ENCODE measurements at places on chromosomes 7 and 10.

- DNase-seq: no peak
Measured at GRCh38 chr10:75408911-75409885, 7.6 kb upstream of the ZNF503 start.

DNA sequence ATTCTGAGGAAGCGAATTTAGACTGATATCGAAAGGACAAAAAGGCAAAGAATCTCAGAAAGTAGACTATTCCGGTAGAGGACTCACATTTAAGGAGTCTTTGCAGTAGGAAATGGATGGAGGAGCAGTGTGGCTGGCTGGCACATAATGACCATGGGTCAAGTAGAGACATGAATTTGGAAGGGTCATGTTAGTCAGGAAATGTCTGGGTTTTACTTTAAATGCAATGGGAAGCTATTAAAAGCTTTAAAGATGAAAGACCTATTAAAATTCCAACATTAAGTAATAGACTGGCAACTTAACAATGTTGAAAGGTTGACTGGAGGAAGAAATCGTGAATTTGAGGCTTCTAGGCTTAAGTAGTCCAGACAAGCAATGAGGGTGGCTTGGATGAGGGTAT lies 90.0 kb upstream of the SEMA3C start:
- no peak for DNase-seq

- DNase-seq: no peak
Measured at GRCh38 chr10:132390170-132390920, 6.7 kb upstream of the PWWP2B start.

- DNase-seq: no peak
Measured at GRCh38 chr7:97346349-97346748, 228.9 kb downstream of the SDHAF3 start.

DNA sequence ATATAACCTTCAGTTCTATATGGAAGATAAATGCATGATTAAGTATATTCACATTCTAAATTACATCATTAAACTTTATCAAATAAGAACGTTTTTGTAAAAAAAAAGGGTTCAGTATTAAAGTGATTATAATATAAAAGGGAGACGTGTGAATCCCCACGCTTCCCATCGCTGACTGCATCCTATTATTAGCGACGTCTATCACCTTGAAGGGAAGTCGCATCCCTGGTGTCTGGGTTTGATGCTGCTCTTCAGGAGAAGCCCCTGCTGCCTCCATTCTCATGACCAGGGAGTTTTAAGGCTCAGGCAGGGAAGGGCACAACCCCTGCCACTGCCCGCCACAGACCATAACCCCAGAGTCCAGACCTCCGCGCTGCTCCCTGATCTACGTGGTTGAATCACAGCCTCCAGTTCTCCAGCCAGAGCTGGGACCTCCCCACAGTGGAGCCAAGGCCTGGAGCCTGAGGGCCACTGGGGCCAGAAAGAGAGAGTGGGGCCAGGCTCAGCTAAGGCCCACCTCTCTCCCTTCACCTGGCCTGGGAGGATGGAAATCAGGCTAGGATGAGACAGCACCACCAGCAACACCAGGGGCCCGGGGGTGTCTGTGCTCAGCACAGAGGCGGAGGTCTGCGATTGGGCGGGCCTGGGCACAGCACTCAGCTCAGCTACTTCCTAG lies 130.6 kb downstream of the TCERG1L start:
- DNase-seq: no peak

GRCh38 chr10:78346721-78347120 lies 313.1 kb downstream of the RPS24 start:
- no peak for DNase-seq

DNA sequence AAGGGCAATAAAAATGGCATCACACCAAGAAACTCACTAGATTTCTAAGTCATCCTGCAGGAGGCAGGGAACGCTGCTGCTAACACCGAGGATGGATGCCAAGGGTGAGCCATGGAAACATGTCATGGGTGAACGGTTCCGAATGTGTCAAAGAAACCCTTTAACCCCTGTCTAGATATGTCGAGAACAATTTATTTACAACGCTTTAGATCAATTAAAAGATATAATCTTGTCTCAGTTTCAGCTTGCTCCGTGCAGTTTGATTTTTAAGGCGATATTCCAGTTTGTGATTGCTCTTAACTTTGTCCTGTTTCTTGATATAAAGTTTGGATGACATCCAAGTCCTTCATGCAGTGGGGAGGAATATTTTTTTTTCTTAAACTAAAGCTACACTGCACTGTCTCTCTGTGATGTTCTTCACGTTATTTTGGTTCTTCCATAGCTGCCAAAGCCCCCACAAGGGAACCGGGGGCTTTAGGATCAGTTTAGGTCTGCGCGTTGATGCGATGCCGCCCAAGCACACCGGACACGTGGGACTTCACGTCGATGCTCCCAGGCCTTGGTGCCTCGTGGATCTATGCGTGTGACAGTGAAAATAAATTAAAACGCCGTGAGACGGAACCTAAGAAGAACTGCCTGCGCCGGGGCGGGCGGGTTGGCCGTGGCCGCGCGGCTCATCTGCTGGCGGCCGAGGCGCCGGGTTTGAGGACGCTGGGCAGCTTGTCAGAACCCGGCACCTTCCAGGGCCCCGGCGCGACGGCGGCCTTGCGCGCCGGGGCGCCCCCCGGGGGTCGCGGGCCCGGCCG lies 220.3 kb downstream of the PHTF2 start:
- DNase-seq: no peak

- DNase-seq: no peak
Measured at GRCh38 chr7:40283391-40283790, 148.6 kb downstream of the SUGCT start.

DNA sequence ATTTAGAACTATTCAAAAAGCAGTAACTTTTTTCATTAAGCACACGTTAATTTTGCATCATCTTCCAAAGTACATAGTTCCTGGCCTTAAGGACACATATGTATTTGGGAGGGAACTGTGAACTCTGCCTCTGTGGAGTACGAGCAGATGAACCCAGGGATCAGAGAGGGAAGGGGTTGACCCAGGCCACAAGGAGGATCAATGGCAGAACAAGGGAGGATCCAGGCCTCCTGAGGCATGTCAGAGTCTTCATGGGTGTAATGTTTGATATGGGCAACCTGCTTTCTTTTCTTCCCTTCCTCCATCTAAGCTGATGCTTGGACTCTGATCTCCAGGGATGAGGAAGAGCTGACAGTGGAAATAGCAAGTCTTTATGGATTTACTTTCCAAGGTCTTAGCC lies 164.0 kb downstream of the SH2D4B start:
- no peak for DNase-seq

DNA sequence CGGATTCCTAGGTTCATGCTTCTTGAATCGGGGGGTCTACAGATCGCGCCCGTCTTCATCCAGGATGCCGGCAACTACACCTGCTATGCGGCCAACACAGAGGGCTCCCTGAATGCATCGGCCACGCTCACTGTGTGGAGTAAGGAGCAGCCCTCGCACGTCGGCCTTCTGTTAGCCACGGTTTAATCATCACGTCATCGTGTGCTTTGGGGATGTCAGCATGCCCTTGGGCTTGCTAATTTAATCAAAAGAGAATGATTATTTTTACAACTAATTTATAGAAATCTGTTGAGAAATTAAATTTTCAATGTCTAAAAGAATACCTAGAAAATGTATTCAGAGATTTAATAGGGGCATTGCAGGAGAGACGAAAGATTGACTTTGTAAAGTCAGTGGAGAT lies 668.2 kb downstream of the SDK1 start:
- DNase-seq: no peak

- DNase-seq: no peak
Measured at GRCh38 chr7:39526666-39527065, 39.5 kb upstream of the YAE1 start.

- no peak for DNase-seq
Measured at GRCh38 chr10:78575400-78575799, 493.4 kb upstream of the ZMIZ1 start.

Data from HCT116 (cell line).